ENCODE measurements at places on chromosomes 11 and 22.

DNA sequence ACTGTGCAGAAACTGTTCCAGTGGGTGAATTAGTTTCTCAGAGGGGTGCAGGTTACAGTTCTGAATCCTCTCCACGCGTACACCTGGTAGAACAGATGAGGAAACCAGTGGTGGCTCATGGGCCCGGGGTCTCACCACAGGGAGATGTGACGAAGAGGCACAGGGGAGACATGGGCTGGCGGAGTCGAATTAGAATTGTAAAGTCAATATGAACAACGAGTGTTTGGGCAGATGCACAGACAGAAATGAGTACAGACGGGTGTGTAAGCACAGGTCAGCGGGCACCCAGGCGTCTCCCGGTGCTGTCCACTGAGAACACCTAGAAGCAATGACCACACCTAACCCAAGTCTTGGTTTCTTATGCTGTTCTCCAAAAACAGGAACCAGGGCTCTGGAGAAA lies 41.8 kb downstream of the GNB1L start:
- no peak for DNase-seq

- no peak for DNase-seq
Measured at GRCh38 chr11:70918242-70918641, 334.1 kb downstream of the SHANK2 start.

DNA sequence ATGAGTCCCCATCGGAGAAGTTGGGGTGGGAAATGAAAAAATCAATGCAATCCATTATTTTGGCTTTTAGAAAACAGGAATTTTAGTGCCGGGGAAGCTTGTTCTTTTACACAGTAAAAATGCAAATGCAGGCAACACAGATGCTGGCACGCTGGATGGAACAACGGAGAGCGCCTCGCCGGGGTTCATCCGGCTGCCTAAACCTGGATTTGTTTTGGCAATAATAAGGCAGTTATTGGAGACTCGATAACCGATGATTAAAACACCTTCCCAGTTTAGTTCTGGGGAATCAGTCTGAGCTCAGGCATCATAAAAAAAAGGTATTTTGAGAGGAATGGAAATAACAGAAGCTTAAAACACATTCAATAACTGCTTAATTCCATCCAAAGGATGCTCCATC lies 2.9 kb downstream of the DSCAML1 start:
- DNase-seq: no peak

DNA sequence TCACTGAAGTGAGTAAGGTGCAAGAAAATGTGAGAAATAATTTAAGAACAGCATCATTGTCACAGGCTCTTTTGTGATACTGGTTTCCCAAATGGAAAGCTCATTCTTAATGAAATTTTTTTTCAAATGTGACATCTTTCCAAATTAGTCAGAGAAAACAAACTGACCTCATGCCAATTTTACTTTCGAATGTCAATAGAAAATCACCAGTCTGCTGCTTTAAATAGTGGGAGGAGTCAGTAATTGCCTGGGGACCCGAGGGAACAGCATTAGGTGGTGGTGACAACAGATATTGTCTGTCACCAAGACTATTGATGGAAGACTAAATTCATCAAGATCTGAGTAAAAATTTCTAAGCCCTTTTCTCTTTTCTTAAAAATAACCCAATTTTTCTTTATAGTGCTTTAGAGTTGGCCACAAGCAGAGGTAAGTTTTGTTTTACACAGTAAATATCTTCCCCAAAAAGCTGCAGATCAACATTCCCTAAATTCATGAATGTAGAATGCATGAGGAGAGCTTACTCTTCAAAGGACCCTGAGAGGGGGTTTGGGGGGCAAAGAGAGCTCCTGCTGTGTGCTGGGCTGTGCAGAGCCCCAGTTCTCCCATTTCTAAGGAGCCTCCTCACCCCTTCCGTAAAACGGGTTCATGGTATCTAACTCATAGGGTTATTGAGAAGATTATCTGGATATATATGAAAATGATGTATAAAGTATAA lies 95.1 kb downstream of the PIWIL4 start:
- no peak for DNase-seq

DNA sequence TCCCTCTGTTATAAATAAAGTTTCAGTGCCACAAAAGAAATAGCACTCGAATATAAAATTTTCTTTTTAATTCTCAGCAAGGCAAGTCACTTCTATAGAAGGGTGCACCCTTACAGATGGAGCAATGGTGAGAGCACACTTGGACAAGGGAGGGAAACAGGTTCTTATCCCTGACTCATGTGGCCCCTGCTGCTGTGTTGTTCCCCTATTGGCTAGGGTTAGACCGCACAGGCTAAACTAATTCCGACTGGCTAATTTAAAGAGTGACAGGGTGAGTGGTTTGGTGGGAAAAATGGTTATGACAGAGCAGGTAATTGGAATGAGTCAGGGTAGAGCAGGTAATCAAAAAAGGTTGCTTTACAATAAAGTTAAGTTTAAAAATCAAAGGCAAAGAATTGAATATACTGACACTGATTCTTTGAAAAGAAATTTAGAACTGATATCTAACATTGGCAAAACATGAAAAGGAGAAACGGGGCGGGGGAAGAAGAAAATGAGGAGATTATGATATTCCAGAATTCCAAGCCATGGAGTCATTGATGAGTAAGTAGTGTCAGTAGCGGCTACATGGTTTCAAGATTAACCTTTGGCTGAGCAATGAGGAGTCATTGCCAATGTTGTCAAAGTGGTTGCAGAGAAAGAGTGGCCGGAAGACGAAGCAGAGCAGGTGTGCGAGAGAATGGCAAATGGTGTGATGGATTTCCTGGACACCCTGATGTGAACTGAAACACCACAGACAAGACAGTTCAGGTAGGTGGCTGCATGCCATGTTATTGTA lies 48.4 kb upstream of the MRGPRX1 start:
- no peak for DNase-seq

GRCh38 chr11:75069473-75069872 lies 27.2 kb downstream of the OR2AT4 start:
- no peak for DNase-seq

DNA sequence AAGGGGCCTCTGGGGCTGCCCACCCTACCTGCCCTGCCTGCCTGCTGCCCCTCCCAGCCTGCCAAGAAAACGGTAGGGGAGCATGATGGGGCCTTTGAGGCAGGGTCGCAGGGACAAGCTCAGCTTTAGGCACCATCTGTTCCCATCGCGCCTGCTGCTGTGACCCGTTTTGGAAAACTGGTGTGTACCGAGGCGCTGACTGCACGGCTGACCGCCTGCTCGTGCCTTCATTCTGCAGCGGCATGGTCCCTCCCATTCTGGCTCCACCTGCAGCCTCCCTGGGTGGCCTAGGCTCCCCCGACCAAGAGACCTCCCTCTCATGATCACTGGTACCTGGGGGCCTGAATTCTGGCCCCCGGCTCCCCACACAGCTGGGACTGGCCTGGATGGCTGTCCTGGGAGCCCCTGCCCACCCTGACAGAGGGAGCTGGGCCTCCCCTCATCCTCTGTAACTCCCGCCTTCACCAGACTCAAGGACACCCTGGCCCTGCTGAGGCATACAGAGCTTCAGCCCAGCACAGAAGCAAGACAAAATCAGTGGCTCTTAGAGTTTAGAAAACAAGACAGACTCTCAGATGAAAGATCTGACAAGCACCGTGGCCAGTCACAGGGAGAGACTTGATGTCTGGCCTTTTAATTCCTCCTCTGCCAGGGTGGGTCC lies 6.5 kb upstream of the MYRF start:
- DNase-seq: no peak

DNA sequence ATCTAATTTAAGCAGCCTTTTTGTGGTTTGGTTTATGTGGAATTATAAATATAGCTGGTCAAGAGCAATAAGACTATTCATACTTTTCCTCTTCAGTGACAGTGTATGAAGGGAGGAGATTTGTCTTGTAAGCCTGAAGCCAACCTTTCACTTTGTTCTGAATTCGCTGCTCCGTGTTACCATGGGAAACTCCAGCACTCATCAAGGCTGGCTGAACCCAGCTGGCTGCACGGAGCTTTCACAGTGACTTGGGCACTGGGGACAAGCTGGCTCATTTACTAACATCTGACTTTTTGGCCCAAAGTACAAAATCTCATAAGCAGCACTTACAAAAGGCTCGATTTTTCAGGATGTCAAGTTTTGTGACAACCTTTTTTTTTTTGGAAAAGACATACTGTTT lies 120.4 kb upstream of the GRIA4 start:
- no peak for DNase-seq

DNA sequence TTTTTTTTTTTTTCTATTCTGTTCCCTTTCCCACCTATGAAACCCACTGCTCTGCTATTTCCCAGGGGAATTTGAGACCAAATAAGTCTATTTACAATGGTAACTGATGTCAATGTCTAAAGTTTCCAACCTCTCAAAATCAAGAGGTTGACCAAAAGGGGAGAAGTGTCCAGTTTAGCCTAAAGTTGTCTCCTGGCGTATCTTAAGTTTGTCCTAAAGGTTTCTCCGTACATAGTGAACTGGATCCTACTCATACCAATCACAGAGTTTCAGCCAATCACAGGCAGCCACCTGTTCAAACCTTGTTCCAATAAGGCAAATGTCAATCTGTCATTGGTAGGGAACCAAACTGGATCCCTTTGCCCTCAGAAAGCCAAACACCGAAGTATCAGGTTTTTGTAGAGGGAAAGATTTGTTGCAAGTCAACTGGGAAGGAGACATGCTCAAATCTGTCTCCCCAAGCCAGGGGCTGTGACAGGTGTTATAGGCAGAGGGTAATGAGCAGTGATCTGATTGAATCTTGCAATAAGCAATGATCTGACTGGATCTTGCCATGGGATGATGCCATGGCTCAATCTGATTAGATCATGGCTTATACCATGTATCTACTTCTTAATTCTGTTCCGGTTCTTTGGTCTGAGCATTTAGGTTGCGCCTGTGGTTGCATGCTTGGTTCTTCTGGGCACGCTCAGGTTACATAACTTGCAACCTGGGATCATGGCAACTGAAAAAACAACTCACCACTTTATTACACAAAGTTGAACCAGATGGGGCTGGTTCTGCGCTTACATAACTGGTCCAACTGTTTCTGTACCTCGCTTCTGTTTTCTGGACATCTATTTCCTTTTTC lies 1.1 kb upstream of the VPS37C start:
- DNase-seq: no peak

DNA sequence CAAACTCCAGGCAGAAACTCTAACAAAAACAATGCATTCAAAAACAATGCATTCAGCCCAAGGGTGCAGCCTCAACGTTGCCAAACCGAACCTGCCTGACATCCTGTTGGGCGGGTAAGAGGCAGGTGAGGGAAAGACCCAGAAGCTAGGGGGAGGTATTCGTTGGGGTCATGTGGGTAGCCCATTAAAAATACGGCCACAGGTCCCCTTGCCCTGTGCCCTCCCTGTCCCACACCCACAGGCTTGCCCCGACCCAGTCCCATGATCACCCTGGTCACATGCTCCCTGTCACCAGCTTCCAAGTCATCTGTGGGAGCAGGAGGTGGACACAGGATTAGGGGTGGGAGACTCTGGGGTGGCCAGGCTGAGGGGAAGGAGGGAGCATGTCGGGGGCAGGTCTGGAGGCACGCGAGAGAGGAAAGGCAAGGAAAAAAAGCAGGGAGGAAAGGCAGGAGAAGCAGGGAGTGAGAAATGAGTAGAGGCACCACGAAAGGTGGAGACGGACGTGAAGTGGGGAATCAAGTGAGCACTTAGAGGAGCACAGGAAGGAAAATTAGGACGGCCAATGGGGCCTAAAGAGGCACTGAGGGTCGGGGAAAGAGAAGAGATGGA lies 683 bp downstream of the PLA2G6 start:
- no peak for DNase-seq

- no peak for DNase-seq
Measured at GRCh38 chr11:128227466-128227865, 359.9 kb downstream of the ETS1 start.

DNA sequence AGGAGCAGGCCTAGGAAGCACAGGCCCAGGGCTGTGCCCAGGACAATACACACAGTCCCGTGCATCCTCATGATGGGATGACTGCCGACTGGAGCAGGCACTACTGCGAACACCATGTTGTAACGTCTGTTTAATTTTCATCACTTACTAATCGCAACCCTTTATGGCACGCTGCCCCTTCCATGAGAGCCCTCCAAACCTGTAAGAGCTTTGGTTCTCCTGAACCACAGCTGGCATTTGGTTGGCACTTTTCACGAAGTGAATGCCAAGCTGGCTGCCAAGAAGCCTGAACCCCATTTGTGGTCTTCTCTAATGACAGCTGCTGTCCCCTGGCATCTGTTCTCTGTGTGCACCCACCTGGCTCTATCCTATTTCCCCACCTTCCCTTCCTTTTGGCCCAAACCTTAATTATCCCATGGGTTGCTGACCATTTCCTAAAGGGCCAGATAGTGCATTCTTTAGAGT lies 36.5 kb downstream of the APOL1 start:
- no peak for DNase-seq

- no peak for DNase-seq
Measured at GRCh38 chr22:36758792-36759271, 17.1 kb downstream of the IFT27 start.

DNA sequence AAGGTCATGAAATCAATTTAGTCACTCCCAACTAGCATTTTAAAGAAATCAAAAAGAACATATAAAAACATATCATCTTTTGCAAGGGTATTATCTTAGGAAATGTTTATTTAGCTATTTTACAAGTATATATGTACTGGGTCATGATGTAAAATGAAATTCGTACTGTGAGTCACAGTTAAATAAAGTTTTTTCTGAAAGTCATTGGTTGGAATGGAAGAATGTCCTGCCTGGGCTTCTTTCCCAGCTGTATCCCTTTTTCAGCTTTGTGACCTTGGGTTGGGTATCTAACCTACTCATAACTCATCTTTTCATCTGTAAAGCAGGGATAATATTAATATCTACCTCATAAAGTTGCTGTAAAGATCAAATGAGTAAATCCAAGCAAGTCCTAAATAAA lies 15.7 kb downstream of the FDX1 start:
- no peak for DNase-seq

- DNase-seq: no peak
Measured at GRCh38 chr11:109120341-109120740, 301.6 kb upstream of the C11orf87 start.

GRCh38 chr11:126968915-126969314 lies 31.7 kb downstream of the KIRREL3 start:
- no peak for DNase-seq

- DNase-seq: no peak
Measured at GRCh38 chr22:46086577-46087335, 63.6 kb upstream of the PPARA start.

GRCh38 chr11:126407101-126407521 lies 51.6 kb downstream of the ST3GAL4 start:
- no peak for DNase-seq

DNA sequence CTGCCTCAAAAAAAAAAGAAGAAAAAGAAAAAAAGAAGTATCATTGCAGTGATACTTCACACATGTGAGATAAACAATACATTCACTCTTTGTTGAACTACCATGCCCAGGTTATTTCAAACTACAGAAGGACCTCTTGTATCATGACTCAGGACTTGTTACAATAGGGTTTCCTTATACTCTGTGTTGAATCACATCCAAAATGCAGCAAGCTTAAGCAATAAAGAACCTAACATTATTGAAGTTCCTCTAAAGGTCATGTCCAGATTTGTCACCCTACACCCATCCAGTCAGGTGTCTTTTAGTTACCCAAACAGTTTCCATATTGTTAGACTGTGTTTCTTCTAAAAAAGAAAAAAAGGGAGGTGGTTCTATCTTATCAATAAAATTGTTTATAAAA lies 26.9 kb upstream of the ALKBH3 start:
- no peak for DNase-seq
